NAMALWA (cell line): ENCODE measurements at places on chromosomes 6 and 20.

- peak; percentile 82 for DNase-seq
These were observed 5.4 kb downstream of the NPBWR2 start for GRCh38 chr20:64101731-64102621.

DNA sequence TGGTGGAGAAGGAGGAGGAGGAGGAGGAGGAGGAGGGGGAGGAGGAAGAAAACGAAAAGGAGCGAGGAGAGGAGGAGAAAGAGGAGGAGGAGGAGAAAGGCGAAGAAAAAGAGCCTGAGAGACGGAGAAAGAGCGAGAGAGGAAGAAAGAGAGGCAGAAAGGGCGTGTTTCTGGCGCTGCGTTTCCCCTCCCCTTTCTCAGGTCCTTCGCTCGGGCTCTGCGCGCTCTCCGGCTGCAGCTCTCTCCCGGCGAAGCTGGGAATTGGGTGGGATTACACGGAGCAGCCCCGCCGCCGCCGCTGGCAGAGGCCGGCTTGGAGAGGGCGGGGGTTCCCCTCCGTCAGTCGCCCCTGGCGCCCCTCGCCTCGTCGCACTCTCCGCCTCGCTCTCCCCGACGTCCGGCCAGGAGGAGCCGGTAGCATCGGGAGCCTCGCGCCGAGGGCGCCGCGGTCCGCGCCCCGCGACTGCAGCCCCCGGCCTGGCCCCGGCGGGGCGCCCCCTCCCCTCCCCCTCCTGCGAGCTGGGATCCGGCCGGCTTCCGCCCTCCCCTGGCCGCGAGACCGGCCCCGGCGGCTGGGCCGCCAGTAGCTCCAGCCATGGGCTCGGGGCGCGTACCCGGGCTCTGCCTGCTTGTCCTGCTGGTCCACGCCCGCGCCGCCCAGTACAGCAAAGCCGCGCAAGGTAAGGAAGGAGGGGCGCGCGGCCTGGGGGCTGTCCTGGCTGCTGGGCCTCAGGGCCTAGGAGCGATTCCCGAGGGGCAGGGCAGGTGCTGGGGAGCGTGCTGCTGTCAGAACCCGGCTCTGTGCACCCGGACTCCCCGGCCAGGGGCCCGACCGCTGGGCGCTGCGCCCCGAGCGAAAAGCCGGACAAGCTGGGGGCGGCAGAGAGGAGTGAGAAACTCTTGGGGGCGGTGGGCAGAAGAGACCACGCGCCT, at the start of gene SCUBE3:
Gene SCUBE3 (plus strand): TSS at position 133 of the 933 bp plus-strand sequence. CDS start 463 bp downstream, at position 596.
- no peak for DNase-seq

- no peak for DNase-seq
These were observed 165.1 kb downstream of the SASH1 start for GRCh38 chr6:148507774-148508173.

DNA sequence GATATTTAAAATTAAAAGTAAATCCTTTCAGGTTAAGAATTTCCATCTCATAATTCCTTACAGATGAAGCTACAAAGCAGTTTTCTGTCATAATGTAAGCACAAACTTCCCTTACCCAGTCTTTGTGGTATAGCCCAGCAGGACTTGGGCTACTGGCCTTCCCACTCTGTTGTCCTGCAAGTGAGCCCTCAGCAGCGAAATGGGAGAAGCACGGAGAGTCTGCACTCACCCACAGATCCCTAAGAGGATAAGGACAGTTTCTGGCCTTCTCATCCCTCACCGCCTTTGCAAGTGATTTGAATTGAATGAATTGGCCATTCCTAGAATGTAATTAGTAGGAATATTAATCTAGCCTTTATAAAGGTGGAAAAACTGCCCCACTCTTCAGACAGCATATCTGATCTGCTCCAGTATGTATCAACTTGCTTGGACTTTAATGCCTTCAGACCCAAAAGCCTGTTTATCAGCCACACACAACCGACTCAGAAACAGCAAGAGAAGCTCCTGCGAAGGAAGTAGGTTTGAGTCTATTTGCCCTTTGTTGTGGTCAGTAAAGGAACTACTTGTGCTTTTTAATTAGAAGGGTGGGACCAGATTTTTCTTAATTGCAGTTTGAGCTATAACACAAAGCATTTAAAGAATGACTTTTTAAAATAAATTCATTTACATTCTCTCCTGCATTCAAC, 29.9 kb upstream of the PRDM1 start:
- DNase-seq: no peak

GRCh38 chr6:34201455-34202107, 35.1 kb upstream of the HMGA1 start:
- DNase-seq: no peak

GRCh38 chr20:47970282-47970903, 185.1 kb upstream of the SULF2 start:
- DNase-seq: no peak

- no peak for DNase-seq
These were observed 1097.0 kb upstream of the ADGRB3 start for GRCh38 chr6:67538032-67538431.

- no peak for DNase-seq
These were observed 110.0 kb upstream of the KCNK16 start for GRCh38 chr6:39432330-39433025.

GRCh38 chr20:50405235-50405914, 104.8 kb upstream of the PTPN1 start:
- DNase-seq: no peak

DNA sequence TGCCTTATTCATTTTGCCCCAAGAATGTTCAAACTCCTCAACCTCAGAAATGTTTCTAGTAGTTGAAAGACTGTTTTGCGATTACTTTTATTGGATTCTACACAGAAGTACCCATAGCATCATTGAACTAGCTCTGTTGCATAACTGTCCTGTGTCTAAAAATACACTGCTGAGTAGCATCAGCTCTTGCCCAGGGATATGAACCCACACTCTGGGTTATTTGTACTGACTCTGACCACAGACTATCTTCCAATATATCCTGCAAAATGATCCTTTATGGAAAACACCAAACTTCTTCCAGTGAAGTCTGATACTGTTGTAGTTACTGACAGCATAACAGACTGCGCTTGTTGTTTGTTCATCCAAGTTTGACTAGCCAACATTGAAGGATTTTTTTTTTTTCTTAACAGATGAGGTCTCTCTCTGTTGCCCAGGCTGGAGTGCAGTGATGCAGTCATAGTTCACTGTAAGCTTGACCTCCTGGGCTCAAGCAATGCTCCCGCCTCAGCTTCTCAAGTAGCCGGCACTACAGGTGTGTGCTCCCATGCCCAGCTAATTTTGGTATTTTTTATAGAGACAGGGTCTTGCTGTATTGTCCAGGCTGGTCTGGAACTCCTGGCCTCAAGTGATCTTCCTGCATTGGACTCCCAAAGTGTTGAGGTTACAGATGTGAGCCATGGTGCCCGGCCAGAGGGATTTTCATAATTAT, 49.9 kb downstream of the TULP4 start:
- DNase-seq: no peak

GRCh38 chr6:52420668-52421358, 671 bp downstream of the EFHC1 start:
- no peak for DNase-seq

GRCh38 chr20:9454791-9455190, 59.6 kb upstream of the LAMP5 start:
- DNase-seq: no peak

DNA sequence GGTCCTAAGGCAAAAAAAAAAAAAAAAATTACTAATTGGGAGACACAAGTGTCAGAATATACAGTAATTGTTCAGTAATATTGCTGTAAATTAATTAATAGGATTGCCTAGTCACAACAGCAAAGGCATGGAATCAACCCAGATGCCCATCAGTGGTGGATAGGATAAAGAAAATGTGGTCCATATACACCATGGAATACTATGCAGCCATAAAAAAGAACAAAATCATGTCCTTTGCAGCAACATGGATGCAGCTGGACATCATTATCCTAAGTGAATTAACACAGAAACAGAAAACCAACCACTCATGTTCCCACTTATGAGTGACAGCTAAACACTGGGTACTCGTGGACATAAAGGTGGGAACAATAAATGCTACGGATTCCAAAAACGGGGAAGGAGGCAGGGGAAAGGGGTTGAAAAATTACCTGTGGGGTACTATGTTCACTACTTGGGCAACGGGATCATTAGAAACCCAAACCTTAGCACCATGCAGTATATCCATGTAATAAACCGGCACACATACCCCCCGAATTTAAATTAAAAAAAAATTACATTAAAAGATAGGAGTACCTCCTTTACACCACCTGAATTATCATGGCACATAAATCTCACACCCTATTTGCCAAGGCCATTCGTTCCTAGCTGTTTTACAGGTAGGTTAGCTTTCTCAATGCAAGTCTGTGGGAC, 689 bp upstream of the PFDN4 start:
- DNase-seq: no peak

DNA sequence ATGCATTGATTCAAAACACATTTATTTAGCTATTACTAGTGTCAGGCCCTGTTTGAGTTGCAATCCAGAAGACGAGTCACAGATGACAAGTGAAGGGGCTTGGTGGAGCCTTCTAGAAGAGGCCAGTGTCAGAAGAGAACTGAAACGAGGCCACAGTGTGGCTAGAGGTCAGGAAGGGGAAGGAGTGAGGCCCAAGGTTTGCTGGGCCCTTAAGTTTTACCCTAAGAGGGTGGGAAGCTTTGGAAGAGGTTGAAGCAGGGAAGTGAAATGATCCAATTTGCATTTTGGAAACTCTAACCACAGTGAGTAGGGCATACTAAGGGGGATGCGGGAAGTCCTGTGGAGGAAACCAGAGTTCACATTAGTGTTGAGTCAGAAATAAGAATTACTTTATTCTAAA, 25.0 kb downstream of the TTK start:
- DNase-seq: no peak

GRCh38 chr6:123716506-123716905, 79.8 kb upstream of the TRDN start:
- DNase-seq: no peak

DNA sequence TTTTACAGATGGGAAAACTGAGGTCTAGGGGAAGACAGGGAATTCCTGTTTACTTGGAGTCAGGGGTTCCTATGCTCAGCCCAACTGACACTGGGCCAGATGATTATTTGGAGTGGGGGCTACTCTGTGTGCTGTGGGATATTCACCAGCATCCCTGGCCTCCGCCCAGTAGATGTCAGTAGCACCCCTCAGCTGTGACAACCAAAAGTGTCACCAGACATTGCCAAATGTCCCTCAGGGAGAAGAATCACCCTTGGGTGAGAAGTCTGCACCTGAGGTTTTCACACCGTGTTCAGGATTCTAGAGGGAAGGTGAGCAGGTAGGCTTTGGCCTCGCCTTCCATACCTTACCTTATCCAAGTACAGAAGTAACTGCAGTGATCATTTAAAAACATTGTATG, 27.6 kb downstream of the CDH26 start:
- DNase-seq: peak; percentile 38

GRCh38 chr6:113763876-113764275, 93.3 kb upstream of the MARCKS start:
- DNase-seq: no peak

- no peak for DNase-seq
These were observed 10.4 kb upstream of the RNF182 start for GRCh38 chr6:13914351-13914750.

- no peak for DNase-seq
These were observed 43.1 kb downstream of the PRND start for GRCh38 chr20:4764805-4765204.

GRCh38 chr6:84052883-84053241, 19.3 kb downstream of the MRAP2 start:
- no peak for DNase-seq
